Neural crest cell (in vitro differentiated cells): ENCODE measurements at places on chromosomes 7 and 10.

DNA sequence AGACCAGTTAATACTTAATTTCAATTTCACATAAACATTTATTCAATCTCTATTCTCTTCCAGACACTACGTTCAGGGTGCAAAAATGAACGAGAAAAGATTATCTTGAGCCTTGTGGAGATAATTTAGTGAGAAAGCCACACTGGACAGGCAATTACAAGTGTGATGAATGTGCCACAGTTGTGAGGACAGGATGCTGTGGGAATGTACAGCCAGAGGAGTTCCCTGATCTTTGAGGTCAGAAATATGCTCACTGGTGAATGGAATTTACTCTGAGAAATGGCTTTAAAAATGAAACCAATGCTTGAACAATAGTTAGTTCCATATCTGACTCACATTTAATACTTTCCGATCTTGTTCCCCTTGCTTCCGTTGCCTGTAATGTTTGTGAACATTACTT, 864.8 kb downstream of the GATA3 start:
- no peak for DNase-seq

DNA sequence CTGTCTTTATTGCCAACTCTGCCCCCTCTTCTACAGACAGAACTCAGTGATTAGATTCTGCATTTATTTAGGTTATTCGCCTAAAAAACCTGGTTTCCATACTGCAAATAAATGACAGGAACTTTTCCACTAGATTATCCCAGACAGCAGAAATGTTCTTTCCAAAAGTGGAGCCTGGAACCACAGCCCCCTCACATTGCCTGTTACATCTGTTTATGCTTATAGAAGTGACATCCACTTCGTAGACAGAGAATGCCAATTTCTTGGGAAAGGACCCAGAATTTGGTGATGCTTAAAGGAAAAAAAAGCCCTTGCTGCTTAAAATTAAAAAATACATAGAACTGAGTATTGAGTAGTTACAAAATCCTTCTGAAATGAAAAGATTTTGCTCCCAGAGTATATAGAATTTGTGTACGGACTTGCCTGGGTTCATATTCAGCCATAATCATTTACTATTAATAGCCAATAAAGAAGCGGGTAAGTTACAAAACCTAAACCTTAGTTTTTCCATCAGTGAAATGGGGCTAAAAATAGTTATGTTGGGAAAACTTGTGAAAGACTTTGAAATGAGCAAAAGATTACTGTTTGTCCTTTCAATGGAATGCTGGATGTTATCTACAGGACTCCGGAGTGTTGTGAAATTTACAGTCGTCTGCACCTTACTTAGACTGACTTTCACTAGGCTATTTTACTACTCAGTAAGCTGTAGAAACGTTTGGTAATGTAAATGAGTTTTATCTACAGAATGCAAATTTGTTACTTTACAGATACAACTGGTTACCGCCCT, 1.1 kb upstream of the PPP1R9A start:
- DNase-seq = no peak

GRCh38 chr7:32385316-32385956, 104.7 kb downstream of the LSM5 start:
- DNase-seq = no peak

DNA sequence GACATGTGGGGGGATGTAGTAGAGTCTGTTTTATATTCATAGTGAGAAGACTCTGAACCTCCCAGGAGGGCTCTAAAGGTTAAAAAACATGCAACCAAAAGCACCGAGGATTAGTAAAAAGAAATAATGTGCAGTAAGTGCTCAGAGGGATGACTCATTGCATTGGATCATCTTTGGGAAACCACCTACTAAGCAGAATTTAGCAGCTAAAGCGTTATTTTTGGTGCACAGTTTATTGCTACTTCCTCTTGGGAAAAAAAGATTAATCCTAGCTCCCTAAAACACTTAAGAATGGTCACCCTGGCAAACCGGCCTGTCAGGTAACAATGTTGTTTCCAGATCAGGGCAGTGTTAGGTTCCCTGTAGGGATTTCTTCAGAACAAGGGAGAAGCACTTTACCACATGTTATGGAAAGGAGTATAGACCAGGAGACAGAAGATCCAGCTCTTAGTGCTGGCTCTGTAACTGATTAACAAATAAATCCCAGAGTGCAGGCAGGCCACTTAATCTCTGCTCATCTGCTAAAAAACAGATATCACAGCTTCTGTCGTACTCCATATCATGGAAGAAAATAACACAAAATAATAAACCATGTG, 44.8 kb upstream of the FAM133B start:
- DNase-seq = no peak
